ENCODE measurements at places on chromosomes 11 and 22. TPM values are rescaled to one million over a fixed set of nuclear protein-coding genes. Genes with fewer than 3 reads are reported as not detected.

Gene PNPLA5
- not detected for total RNA-seq

Gene PKP3
- 2.4 TPM for total RNA-seq

Gene PLCB3
- total RNA-seq = 10.8 TPM

Gene CARD10
- 3.9 TPM for total RNA-seq

Gene GDPD4
- total RNA-seq = not detected

Gene DRICH1
- total RNA-seq = not detected

Gene POU2AF2
- total RNA-seq = not detected

Gene TRPM5
- total RNA-seq = not detected

Gene FZD4
- total RNA-seq = 10.5 TPM

Gene PATE2
- total RNA-seq = not detected

GRCh38 chr11:118437208-118438125 lies 1.2 kb downstream of the KMT2A start:
- peak; percentile 39 for DNase-seq

DNA sequence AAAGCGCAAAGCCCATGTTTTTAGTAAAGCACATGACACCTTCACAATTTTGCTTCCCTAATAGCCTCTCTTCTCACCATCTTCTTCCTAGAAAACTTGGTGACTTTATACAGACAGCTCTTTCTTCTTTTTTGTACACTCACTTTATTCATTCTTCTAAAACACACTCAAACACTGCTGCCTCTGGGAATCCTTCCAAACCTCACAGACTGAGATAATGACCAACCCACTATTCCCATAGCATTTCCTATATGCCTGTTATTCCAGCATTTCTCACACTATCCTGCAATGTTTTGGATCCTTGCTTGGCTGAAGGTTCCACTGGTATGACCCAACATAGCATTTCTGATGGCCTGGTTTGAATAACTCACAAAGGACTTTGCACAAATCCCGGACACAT lies 442.1 kb upstream of the CCDC90B start:
- DNase-seq = no peak

GRCh38 chr22:30188911-30189310 lies 57.6 kb downstream of the LIF start:
- no peak for DNase-seq

DNA sequence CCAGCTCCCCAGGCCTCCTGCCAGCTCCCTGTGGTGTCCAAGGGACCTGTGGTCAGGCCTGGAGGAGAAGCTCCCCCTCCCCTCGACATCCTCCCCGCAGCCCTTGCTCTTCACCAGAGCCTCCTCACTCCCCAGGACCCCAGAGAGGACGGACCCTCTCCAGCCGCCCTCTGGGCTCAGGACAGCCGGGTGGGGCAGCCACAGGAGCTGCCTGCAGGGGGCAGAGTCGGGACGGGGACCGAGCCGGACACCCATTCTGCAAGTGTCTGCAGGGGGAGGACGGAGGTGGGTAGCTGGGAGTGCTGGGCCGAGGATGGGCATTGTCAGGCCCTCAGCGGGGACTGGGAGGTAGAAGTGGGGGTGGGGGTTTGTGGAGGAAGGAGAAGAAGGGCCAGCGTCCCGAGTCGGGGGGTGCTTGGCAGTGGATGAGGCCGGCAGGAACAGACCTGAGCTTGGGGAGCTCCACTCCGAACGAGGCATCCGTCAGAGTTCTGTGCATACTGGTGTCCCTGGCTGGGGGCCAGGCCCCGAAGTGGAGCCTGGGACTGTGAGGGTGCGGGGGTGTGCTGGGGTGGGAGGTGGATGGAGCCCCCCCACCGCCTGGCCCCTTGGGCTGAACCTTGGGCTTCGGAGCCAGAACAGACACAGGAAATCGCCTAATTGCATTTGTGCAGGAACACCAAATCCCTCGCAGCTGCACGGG lies 15.2 kb downstream of the PRR33 start:
- no peak for DNase-seq

DNA sequence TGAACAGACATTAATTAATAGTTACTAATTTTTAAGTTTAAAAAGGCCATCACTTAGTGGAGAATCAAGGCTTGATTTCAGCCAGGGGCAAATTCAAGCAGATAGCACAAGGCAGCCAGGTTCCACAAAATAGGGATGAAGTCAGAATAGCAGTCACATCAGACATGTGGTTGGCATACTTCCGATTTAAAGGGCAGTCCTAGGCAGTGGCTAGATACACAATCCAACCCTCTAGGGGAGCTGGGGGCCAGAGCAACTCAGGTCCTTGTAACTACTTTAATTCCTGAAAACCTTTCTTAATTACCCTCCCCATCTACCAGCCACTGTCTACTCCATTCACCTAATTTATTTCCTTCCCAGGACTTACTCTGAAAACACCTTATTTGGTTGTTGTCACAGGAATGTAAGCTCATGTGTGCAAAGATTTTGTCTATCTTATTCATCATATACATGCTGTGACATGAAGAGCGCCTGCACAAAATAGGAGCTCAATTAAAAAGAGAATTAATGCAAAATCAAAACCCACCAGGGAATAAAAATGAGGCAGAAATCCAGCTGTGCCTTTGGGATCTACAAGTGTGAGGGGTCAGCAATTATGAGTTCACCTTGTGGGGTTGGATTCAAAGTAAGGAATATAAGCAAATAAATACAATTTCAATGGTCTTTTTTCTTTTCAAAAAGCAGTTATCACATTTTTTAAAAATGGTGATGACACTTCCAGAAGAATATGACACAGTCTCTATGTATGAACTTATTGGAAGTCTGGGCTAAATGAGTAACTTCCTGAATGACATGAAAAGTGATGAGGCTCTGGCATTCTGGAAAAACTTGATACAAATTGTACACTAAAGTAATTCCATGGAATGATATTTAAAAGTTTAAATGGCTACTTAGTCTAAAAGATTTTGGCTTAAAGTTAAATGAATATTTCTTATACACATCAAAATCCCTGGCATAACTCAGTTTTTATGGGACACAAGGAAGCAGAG lies 53.8 kb downstream of the COPB1 start:
- no peak for DNase-seq

- peak; percentile 72 for DNase-seq
Observed at GRCh38 chr11:65429068-65429681, 6.6 kb downstream of the NEAT1 start.

DNA sequence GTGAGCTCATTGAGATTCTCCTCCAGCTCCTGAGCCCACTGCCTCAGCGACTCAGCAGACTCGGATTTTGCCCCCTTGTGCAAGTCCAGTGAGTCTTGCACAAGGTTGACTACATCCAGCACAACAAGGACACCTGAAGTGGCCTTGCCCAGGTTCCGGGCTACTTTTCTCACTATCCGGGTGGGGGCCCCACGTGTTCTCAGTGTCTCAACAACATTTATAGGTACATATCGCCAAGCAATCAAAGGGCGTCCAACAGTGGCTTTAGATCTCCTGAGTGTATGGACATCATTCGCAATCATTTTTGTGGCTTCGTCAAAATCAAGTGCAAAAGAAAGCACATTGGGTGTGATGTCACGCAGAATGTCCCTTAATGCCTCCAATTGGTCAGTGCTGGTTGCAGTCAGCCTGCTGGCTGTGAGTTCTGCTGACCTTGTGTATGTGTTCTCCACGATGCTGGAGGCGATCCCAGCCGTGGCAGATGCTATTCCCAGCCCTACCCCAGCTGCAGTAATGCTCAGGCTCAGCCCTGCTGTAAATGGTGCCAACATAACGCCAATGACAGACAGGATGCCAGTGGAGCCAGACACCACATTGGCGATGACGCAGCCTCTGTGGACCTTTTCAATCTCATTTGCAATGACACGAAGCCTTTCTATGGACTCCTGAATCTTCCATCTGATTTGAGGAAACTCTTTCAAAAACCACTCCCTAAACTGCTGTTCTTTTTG lies 10.3 kb downstream of the APOL4 start:
- no peak for DNase-seq

DNA sequence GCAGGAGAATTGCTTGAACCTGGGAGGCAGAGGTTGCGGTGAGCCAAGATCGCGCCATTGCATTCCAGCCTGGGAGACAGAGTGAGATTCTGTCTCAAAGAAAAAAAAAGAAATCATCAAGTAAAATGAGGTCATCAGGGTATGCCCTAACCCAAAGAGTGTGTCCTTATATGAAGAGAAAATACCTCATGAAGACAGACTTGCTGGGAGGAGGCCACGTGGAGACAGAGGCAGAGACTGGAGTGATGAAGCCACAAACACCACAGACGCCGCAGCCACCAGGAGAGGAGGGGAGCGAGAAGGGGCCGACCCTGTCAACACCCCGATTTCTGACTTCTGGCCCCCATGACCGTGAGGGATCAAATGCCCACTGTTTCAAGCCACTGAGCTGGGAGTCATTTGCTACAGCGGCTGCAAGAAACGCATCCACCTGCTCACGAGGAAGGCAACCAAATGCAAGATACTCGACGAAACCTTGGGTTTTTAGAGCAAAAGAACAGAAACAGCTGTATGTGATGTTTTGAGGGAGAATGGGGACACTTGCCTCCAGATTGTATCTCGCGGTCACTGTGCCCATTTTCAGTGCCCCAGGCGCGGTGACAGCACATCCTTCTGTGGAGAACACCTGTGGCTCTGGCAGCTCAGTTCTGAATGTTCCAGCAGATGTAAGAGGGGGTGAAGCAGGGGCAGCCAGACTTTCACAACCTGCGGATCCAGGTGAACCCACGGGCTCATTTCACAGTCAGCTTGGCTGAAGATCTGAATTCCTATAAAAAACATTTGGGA lies 1317.2 kb downstream of the TBC1D22A start:
- DNase-seq = no peak

GRCh38 chr11:112392904-112393303 lies 132.2 kb upstream of the PLET1 start:
- no peak for DNase-seq

GRCh38 chr11:1608363-1608762 lies at the start of gene KRTAP5-3:
Gene KRTAP5-3 (minus strand): TSS chr11:1608463. CDS start chr11:1608385, 78 bp downstream.
- DNase-seq = no peak

DNA sequence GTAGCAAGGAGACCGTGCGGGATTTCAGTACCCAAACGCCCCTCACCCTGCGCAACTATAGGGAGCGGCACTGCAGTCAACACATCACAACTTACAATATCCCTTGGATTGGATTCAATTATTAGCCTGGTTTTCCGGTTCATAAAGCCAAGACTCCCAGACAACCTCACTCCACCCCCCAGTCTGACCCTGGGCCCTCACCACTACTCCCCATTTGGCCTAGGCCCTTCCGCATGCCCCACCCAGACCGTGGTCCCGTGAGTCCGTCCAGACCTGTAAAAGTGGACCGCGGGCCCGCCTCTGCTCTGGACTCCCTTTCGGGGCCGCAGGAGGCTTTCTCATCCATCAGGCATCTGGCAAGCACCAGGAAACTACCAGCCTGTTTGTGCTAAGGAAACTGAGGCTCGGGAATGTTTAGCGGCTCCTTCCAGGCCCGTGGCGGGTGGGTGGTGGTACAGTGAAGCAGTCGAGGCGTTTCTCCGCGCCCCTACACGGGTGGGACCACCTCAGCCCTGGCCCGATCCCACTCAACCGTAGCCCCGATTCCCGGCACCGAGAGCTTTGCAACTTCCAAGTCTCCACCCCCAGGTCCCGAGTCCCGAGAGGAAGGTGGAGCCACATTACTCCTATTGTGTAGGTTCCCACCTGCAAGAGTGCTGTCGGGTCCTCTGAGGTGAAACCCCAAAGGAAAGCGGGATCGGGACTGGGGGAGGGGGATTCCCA lies 679 bp upstream of the DPP3 start:
- peak; percentile 10 for DNase-seq

DNA sequence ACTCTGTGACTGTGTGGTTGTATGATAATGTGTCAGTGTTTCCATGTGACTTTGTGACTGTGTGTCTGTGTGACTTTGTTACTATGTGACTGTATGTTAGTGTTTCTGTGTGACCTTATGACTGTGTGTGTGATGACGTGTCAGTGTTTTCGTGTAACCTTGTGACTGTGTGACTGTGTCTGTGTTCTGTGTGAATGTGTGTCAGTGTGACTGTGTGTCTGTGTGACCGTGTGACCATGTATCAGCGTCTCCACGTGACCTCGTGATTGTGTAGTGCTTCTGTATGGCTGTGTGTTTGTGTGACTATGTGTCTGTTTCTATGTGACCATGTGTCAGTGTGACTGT lies 9.5 kb upstream of the PKNOX2 start:
- DNase-seq = no peak

DNA sequence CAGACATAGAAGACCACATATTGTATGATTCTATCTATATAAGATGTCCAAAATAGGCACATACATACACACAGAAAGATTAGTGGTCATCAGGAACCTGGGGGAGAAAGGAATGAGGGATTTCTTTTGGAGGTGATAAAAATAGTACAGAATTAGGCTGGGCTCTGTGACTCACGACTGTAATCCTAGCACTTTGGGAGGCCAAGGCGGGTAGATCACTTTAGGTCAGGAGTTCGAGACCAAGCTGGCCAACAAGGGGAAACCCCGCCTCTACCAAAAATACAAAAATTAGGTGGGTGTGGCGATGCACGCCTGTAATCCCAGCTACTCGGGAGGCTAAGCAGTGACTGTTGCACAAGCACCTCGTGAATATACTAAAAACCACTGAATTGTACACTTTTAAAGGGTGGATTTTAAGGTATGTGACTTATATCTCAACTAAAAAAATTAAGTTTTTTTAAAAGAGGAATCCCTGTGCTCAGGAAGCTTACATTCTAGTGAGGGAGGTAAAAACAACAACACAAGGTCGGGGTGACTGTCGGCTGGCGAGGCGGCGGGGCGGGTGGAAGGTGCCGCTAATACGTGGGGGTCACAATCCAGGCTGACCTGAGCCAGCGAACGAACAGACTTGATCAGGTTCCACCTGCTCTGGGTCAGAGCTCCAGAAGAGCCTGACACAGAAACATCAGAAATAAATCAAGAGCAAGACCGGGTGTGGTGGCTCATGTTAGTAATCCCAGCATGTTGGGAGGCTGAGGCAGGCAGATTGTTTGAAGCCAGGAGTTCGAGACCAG lies 25.3 kb upstream of the TESMIN start:
- DNase-seq = no peak

DNA sequence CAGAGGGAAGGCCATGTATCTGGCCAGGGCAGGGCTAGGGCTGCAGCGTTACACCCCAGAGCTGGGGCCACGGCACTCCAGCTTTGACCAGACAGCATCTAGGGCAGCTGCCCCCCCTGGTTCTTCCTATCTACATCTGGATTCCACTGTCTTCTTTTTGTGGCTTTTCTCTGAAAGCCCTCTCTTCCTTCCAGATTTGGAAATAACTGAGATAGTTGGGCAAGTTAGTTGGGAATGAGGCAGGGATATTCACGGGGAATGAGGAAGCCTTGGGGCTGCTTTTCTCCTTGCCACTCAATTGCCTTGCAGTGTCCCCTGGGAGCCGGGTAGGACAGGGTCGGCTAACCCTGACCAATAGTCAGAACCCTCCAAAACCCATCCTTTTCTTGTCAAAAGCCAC lies 26.8 kb downstream of the CLMP start:
- no peak for DNase-seq

DNA sequence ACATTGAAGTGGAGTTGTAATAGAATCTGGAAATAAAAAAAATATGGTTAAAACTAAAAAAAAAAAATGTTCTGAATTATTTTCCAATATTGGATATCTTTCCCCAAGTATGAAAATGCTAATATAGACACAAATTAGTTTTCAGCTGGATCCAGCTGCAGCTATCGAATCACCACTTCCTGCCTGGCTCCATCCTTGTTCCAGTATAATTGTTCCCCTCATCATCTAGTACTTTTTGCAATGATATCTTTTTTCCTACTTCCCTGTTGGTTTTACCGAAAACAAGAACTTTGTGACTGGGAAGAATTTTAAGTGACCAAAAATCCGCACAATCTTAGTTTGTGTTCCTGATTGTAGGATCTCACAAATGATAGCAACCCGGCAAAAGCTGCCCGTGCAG lies 9.4 kb downstream of the OR4D9 start:
- no peak for DNase-seq
